ENCODE measurements at places on chromosomes 4 and X. TPM values are rescaled to one million over a fixed set of nuclear protein-coding genes. Genes with fewer than 3 reads are reported as not detected.

Gene NPNT
- 1.6 TPM for total RNA-seq

Gene RTL5
- 8.4 TPM for total RNA-seq

DNA sequence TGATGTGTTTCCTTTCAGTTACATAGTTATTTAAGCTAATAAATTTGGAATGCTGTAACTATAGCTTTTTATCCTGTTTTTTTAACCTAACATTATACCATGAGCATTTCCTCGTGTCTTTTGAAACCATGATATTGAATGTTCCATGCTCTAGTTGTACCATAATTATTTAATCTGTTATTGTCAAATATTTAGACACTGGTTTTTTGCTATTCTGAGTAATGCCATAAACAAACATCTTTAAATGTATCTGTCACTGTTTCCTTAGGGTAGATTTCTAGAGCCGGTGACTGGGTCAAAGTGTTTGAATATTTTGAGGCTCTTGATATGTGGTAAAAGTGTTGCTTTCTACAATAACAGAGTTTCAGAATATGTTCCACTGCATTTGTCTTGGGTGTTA, 5.4 kb downstream of the IGBP1 start:
- DNase-seq, result no peak

DNA sequence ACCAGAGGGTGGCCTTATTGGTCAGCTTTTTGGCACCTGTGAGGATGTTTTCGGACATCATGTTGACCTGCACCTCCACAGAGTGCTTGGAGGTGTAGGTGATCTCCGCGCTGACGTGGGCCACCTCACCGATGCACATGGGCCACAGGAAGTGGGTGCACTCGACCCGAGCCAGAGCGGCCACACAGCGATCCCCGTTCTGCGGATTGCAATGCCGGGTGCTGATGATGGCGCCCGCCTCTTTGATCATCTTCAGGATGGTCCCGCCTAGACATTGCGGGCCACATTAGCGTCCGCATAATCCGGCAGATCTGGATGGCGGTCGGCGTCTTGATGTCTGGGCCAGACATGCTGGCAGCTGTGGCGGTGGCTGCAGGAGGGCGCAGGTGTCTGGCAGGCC, 12.9 kb upstream of the N4BP2 start:
- no peak for DNase-seq

DNA sequence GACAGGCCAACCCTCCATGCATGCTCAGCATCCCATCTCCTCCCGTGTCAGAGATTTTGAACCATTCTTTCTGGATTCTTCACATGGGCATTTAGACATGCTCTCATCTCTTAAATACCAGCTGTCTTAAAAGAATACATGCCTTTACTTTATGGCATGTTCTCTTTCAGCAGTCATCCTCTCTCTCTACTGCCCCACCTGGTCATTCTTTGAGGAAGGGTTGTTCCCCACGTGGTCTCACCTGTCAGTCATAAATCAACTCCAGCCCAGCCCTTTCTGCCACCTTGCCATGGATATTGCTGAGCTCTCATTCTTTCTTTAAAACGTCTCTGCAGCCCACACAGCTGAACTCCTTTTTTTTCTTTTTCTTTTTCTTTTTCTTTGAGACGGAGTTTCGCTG, 111.3 kb downstream of the ARHGAP10 start:
- DNase-seq, result peak; percentile 68

DNA sequence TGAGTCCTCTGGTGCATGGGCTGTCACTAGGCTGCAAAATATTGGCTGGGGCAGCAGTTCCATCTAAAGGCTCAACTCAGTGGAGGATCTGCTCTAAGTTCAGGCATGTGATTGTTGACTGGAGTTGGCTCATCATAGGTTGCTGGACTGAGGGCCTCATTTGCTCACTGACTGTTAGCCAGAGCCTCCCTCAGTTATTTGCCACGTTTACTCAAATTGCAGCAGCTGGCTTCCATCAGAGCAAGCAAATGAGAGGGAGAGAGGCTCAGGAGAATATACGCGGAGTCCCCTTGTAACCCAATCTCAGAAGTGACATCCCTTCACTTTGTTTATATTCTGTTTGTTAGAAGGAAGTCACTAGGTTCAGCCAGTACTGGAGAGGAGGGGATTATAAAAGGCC, 54.1 kb downstream of the BMP3 start:
- DNase-seq, result no peak

- DNase-seq, result no peak
These were observed 50.4 kb downstream of the RTL9 start for GRCh38 chrX:110408949-110409588.

Gene CSAG2
- not detected for total RNA-seq

DNA sequence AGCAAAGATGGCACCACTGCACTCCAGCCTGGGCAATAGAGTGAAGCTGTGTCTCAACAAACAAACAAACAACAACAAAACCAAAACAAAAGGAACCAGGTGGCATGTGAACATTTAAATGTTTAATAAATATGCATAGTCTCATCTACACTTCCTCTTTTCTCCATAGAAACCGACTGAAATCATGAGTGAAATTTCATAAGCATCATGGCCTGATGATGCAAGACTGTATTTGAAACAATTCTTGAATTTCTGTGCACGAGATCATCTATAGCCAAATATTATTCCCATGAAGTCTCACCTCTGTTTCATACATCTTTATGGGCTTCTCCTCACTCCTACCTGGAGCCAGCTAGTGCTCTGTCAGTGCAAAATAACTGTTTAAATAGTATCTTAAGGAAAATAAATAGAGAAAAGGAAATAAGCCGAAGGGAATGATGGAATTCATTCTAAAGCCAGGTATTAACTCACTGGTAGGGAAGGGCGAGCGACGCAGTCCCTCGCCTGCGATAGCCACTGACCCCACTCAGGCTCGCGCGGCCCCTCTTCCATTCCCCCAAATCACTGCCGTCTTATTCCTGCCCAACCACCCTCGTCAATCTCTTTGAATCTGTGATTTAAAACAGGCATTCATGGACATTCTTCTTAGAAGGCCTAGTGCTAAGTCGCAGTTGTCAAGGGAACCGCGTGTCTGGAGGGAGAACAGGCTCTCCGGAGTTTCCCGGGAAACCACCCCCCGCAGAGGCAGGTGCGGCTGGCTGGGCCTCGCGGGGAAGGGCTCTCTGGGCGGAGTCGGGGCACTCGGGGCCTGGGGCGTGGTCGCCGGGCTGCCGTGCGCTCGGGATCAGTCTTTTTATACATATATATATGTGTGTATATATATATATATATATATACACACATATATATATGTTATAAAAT, 52.4 kb upstream of the TRIM2 start:
- peak; percentile 96 for DNase-seq

GRCh38 chr4:5409972-5410618, 298.3 kb downstream of the EVC2 start:
- DNase-seq, result peak; percentile 48

DNA sequence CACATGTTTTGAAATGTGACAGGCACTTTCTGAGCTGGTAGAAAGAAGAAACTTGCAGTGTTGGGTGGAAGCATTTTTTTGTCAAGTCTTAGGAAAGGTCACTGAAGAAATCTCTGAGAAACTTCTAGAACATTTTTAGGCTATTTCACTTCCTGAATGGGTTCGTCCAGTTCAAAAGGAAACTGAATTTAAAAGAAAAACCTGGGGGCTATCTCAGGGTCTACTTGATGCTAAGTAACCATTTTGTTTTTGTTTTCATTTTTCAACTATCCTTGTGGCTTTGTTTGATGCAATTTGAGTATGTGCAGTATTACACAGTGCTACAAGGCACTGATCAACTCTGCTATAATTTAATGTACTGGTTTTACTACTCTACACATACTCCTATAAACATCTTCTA, 34.0 kb upstream of the AMOT start:
- no peak for DNase-seq

DNA sequence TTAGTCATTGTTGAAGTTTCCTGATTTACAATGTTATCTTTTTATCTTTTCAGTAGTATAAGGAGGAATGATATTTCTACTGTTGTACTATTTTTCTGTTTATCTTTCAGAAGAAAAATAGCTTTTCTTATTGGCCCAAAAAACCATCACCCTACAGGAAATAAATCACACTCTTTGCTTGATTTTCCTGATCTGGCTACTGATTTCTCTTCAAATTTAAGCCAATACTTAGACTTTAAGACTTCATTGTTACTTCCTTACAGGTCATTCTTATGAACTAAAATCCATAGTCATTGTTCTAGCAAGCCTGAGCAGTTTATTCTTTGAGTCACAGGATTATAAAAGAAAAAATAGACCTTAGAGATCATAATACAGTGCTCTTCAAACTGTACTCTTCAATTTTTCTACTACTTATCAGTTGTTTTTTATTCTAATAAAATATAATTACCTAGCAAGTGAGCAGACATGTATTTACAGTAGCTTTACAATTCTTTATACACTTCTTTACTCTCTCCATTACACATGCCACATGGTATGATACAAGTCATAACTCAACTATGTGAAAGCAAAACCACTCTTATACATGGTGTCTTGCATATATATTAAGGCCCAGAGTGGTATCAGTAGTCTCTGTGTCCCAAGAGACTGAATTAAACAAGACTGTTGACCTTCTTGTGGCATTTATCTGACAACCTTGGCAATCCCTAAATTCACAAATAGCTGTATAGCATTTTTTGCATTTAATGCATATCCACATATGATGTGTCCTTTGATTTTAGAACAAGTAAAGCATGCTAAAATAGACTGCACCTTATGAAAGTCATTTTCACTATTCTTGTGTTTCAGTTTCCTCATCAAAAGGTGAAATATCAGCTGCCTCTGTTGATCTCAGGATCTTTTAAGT, 47.9 kb downstream of the TET2 start:
- DNase-seq, result no peak

- no peak for DNase-seq
These were observed 379.0 kb upstream of the RASGEF1B start for GRCh38 chr4:81850701-81851100.

DNA sequence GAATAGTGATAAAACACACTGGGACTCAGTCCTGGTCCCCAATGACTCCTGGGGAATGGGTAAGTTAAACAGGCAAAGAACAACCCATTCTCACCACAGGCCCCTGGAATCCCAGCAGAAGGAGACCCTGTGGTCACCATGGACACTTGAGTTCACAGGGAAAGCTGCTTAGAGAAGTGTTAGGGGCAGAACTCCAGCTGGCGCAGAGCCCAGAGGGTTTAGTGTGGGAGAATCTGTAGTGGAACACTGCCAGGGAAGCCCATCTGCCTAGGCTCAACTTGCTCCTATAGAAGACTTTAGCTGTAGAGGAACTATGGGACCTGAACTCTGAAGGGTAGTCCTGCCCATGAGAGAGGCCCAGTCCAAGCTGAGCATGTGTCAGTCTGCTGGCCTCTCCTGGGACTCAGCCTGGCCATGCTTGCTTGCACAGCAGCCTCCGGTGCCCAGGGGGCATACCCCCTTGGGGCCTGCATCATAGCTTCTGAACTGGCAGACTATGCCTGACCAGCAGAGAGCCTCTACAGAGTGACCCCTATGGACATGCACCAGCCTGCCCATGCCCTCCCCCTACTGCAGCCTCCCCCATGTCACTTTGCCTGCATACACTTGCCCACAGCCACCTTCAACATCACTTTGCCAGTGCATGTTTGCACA, 343.5 kb downstream of the IDS start:
- DNase-seq, result no peak

DNA sequence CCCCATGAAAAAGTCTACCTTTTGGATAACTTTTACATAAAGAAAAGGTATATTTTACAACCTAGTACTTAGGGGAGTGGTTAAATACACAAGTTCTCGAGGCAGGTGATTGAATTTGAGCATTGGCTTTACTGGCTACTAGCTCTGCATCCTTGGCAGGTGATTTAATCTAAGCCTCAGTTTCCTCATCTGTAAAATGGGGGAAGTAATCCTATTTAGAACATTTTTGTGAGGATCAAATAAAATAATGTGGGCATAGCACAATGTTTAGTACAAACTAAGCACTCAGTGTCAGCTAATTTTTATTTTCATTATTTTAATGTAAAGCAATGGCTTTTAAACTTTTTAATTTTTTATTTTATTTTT, 102.9 kb downstream of the CEP135 start:
- no peak for DNase-seq

Gene CCNA2
- 82.2 TPM for total RNA-seq

GRCh38 chr4:176409627-176410026, 89.9 kb downstream of the SPCS3 start:
- DNase-seq, result no peak

GRCh38 chr4:71095545-71095944, 102.1 kb downstream of the DCK start:
- no peak for DNase-seq

Gene ENPP6
- 0.07 TPM for total RNA-seq

DNA sequence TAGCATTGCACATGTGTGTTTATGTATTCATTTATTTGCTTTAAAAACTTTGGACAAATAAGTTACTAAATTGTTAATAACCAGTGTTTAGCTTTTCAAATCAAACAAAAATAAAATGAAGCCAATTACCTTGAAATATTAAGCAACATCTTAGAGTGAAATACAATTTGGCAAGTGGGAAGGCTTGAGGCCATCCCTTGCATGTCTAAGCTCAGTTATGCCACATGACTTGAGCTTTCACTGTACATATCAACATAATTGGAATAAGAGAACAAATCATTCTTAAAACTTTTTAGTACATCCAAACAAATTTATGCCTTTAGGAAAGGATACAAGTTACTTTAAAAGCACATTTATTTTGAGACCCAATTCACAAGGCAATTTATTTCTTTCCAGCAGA, 640.6 kb downstream of the SPRY1 start:
- DNase-seq, result no peak

- no peak for DNase-seq
These were observed 49.3 kb downstream of the NPNT start for GRCh38 chr4:105944540-105944939.

- DNase-seq, result no peak
These were observed 85.7 kb downstream of the CORIN start for GRCh38 chr4:47752214-47752613.

DNA sequence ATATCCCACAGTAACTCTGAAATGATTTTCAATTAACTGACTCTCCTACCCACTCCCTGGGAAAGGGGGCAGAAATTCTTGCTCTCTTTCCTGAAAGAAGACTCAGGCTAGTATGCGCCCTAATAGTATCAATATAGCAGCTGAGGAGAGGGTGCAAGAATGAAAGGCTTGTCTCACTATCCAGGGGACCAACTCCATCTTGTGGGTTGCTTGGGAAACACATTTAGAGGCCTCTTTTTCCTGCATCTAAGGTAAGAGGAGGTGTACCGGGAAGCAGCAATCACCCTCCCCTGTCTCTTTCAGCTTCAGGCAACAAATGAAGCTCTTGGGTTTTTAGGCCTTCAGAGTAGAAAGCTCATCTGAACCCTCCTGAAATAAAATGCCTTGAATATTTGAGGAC, 11.3 kb downstream of the TMEM255A start:
- DNase-seq, result peak; percentile 57

Gene MAML3
- 33.3 TPM for total RNA-seq

- DNase-seq, result no peak
These were observed 81.0 kb upstream of the ESX1 start for GRCh38 chrX:104335756-104336155.

DNA sequence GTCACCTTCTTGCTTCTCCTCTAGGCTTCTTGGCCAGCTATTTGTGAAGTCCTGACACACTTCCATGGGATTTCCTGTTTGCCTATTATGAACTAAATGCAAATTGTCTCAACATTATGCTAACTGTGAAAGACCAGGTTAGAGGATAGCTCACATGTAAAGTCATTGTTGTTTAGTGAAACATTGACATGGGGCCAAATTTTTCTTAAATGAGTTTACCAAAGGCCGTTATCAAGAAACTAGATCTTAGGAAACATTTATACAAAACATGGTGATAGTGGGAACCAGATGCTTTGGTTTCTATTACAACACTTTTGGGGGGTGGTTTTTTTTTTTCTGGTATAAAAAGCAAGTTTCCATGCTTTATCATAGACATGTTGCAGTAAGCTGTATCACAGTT, 466.8 kb upstream of the FAM241A start:
- DNase-seq, result no peak

GRCh38 chr4:145883101-145883694, 55.4 kb downstream of the ZNF827 start:
- DNase-seq, result no peak
